Prostate gland (tissue), 2 donors: ENCODE measurements at places on chromosomes 12 and 14.

GRCh38 chr14:56487090-56487667 is 92.4 kb upstream of the TMEM260 start:
- no peak for DNase-seq

- DNase-seq, result no peak
Observed at GRCh38 chr12:1422604-1423315, 171.6 kb downstream of the FBXL14 start.

DNA sequence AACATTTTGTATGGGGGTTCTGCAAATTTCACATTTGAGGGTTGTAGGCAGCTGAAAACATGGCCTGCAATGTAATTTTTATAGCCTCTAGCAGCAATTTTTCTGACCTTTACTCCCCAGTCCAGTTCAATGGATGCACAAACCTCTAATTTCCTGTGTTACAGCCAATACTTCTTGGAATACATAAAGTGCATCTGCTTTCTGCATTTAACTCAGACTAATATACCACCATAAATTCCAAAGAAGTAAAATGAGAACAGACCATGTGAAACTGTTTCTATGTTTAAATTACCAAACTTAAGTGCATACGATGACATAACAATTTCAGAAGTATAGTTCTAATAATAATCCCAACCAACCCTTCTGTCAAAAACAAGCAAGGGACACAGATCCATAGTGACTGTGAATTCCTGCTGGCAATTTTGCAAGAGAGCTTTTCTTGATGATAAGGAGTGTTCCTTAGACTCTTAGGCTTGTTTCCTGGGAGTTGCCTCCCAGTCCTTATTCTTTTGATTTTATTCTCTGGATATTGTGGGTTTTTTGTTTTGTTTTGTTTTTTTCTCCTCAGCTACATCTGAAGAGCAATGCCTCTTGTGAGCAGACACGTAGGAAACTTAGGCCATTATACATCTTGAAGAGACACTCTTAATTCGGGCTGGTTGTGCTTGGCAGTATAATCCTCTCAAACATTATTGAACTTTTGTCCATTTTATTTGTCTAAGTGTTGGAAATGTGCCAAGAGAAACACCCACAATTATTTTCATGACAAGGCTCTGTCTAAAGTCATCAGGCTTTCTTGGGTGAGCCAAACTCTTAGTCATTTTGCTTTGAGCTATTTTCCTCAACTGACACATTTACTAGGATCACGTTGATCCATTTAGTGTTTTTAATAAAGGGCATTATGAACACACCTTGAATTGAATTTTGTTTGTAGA is 51.3 kb upstream of the RERGL start:
- peak; percentile 9 for DNase-seq

DNA sequence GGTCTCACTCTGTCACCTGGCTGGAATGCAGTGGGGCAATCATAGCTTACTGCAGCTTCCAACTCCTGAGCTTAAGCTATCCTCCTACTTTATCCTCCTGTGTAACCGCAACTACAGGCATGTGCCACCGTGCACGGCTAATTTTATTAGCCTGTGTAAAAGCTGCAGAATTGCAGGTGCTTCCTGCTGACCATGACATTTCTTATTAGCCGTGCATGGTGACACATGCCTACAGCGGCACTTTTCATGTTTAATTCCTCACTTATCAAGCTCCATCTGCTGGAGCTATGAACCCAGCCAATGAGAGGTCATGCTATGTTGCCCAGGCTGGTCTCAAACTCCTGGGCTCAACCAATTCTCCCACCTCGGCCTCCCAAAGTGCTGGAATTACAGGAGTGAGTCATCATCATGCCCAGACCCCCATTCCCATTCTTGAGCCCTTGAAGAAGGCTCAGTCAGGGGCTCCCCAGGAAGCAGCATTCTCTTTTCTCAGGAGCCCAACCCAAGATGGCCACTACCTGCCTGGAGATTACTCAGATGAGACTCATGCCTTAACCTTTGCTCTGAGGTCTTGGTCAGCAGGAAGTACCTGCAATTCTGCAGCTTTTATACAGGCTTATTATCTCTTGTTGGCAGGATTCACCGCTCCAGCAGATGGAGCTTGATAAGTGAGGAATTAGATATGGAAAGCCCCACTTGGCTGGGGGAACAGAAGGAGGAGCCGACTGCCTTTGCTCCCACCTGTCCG is 503.2 kb downstream of the MED13L start:
- peak; percentile 47 for DNase-seq

GRCh38 chr14:85239791-85240190 is 290.2 kb upstream of the FLRT2 start:
- DNase-seq, result no peak

- no peak for DNase-seq
Observed at GRCh38 chr12:47910981-47911380, 6.2 kb upstream of the VDR start.
